Stimulated activated CD4-positive, alpha-beta T cell treated with anti-CD3 and anti-CD28 coated beads, Interleukin-15, amount 100 ng/mL, for 1 hour (primary cell): ENCODE measurements at places on chromosomes 11 and 22.

DNA sequence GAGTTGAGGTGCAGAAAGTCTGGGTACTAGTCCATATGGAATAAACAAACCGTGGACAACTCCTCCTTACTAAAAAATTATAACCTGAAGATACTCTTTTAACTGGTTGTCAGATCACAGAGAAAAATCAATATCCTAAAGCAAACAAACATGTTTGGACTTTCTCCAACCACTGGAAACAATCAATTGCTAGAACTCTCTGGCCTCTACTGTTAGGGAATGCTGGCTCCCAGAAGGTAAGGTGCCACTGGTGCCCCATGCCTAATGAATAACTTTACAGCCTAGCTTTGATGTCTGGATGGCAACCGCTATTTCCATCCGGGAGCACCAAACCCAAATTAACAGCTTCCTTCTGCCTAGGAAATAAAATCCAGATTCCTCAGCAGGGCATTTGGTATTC, 74.5 kb downstream of the AMBRA1 start:
- no peak for DNase-seq

DNA sequence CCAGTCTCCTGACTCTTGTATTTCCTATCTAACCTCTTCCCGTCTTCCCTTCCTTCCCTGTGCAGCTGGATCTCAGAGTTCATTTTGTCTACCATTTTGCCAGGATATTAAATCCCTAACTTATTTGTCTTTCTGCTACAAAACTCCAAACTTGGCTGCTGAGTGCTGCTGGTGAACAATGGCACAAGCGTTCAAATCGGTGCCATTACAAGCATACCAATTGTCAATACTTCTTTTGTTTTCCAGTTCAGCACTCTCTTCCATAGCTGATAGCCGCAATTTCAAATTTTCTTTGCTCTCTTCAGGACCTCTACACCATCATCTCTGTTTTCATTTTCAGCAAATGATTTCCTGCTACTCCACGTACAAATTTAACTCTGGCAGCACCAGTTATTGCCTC, 13.4 kb downstream of the IL18 start:
- no peak for DNase-seq

DNA sequence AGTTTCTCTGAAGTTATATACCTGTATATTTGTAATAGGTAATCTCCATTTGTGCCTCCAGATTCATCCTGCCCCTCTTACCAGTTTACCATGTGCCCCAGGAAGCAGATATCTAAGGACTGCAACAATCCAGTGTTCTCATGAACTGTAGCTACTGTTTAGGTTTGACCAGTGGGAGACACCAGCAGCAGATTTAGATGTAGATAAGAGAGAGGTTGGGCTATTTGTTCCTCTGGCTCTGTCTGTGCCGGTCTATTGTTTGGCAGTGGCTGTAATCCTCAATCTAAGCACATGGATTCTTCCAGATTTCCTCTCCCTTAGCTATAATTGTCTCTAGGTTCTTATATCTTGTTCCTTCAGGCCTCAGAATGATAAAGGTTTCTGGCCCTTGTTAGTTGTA, 88.4 kb downstream of the ANO3 start:
- no peak for DNase-seq

- no peak for DNase-seq
Measured at GRCh38 chr22:19554834-19555404, 30.7 kb upstream of the CLDN5 start.

GRCh38 chr11:122101625-122102291, 14.3 kb downstream of the BLID start:
- no peak for DNase-seq

GRCh38 chr11:111982019-111982464, 43.2 kb upstream of the DLAT start:
- DNase-seq = peak; percentile 8

GRCh38 chr11:17883946-17884345, 128.9 kb downstream of the SERGEF start:
- DNase-seq = no peak

- peak; percentile 30 for DNase-seq
Measured at GRCh38 chr11:128290106-128290840, 297.1 kb downstream of the ETS1 start.

DNA sequence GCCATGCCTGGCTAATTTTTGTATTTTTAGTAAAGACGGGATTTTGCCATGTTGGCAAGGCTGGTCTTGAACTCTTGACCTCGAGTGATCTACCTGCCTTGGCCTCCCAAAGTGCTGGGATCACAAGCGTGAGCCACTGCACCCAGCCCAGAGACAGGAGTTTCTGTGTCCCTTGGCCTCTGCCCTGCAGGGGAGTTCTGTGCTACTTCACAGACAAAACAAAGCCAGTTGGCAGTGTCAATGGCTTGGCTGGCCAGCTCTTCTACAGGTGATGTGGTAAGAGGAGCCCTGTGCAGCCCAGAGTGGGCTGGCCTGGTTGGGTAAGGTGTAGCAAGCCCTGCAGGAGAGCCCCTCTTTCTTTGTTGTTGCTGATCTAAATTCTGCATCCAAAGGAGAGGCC, 60.5 kb upstream of the SHISAL1 start:
- DNase-seq = no peak

DNA sequence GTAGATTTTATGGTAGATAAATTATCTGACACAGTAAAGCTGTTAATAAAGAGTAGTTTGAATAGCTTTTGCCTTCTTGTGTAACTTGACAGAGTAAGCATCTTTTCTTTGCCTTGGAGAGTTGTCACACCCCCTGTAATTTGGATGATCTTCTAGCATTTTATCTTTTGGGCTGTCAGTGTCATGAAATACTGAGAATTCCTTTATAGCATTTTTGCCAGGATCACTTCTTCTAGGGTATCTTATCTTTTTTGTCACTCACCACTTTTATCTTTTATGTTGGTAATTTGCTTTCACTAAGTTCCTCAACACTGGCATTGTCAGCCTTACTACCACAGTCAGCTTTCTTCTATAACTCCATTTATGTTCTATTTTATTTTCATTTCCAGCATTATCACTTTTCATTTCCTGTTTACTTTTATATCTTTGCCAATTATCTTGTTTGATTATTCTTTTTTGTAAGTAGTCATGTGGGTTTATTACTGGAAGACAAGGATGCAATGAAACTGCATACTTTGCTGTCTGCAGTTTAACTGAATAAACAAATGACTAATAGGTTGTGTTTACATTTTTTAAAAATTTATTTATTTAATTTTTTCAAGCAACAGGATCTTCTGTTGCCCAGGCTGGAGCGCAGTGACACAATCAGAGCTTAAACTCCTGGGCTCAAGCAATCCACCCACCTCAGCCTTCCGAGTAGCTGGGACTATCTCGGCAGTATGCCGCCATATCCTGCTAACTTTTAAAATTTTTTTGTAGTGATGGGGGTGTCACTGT, 28.1 kb upstream of the ACAT1 start:
- no peak for DNase-seq

- no peak for DNase-seq
Measured at GRCh38 chr11:44018127-44018521, 29.7 kb upstream of the ACCSL start.

DNA sequence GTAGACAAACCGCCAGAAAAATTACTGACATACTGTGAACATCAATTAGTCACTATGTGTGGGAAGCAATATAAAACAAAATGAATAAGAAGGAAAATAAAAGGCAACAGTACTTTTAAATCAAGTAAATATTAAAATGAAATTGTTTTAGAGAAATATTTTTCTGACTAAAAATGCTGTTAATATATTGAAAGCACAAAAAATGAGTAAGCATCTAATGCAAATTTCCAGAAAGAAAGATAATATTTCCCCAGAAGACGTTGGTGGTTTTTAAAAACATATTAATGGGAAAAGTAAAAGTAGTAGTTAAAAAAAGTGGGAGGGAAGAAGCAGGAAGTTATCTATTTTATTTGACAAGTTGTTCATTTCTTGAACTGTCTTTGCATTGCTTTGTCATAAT, 16.5 kb downstream of the XKR3 start:
- no peak for DNase-seq

DNA sequence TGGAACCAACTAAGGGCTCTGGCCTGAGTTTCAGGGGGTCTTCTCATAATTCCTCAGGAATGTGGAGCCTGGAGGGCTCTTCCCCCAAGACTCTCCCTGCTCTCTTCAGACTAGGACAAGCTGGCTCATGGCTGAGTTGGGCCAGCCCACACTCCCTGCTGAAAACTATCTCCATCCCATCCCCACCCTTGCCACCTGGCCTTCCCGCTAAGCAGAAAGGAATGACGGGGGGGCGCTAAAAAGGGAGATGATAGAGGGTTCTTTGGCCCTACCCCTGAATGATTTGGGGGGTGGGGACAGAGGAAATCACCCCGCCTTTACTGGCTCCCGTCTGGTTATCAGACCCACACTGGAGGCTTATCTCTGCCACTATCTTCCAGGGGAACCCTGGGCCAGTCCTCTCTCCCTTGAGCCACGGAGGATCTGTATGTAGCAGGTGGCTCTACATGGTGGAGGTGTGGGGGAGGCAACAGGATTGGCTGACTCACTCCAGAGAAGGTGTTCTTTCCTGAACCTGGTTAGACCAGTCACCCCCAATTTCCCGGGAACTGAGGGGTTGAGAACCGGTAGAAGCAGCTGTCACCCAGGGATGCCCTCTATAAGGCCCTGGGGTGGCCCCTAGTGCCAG, 5.7 kb downstream of the SMTN start:
- DNase-seq = no peak

GRCh38 chr11:62449451-62449851, 30.6 kb downstream of the SCGB1A1 start:
- no peak for DNase-seq

DNA sequence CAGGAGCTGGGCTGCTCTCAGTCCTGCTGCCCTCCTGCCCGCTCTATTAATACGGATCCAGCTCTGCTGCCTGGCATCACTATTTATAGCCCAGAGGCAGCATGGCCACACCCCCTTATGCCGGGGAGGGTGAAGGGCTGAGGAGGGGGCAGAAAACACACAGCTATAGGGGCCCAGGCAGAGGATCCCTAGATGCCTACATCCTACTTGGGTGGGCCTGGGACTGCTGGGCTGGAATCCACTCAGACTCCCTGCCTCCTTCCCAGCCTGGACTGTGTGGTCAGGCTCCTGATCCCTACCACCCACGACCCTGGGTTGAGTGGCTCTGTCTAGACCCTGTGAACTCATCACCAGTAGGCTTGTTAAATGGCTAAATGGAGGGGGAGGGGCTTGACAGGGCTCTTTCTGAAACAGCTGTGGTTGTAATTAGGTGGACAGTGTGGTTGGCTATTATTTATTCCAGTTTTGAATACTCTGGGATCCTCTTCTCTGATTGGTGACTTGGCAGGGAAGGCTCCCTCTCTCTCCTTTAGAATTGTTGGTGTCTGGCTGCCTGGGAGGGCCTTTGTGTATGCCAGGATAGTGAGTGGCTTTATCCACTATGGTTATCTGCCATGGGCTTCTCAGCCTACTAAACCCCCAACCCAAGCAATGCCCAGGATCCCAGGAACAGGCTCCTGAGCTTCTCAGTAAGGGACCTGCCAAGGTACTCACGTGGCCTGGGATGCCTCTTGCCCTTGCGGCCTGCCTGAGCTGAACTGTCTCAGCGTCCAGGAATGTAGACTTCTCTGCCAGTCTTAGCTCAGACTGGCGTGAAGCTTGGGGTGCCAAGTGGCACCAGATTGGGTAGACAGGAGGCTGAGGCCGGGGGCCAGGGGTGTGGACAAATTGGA, 15.2 kb downstream of the PHLDB1 start:
- no peak for DNase-seq

GRCh38 chr11:36118084-36118483, 171.1 kb downstream of the COMMD9 start:
- no peak for DNase-seq

- peak; percentile 57 for DNase-seq
Measured at GRCh38 chr11:118488480-118489109, 38.7 kb upstream of the TTC36 start.

- DNase-seq = no peak
Measured at GRCh38 chr22:37472418-37473006, 13.7 kb downstream of the MFNG start.

DNA sequence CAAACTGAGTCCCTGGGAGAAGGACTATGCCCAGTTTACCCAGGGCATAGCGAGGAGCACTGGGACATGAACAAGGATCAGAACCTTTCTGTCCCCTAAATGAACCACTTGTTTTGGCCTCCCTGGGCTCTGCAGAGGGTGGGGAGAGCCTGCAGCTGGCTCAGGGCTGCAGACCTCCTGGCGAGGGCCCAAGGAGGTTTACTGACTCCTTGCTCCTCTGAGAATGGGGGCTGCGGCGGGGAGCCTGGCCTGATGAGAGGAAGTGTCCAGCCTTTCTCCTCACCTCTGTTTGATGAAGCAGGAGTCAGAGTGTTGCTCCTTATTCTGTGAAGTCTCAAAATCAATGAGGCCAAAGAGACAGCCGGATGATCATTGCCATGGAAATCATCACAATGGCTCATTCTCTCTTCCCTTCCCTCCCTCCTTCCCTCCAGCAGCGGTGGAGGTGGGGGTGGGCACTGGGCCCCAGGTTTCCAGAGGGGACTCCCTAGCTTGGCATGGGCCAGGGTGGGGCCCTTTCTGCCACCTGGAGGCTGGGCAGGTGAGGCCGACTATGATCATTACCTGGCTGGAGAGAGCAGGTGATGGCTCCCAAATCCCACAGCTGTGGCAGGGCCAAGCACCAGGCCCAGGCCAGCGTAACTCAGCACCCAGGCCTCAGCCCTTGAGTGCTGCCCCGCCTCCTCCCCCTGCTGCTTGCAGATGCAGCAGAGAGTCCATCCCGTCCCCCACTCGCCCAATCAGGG, 169.7 kb downstream of the CEP164 start:
- no peak for DNase-seq

DNA sequence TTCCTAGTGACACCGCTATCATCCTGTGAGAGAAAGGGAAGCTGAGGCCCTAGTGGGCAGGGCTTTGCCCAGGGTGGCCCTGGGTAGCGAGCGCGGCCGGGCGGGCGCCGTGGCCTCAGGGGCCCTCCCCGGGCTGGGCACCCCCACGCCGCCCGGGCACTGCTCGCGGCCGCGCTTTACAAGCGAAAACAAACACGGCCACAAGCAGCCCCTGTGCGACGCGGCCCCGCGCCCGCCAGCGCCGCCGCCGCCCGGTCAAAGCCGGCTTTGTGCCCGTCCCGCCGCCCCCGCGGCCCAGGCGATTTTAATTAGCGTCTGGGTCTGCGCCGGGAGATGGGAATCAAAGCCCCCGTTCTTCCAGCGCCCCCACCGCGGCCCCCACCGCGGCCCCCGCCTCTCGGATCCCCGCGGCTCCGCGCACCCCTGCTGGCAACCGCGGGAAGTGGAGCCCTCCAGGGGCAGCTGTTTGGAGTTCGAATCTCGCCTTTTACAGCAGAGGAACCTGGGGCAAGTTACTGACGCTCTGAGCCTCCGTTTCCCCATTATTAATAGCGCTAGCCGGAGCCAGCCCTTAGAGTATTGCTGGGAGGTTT, 47.9 kb downstream of the CHRDL2 start:
- DNase-seq = no peak

GRCh38 chr11:65525546-65526480, 930 bp downstream of the SCYL1 start:
- no peak for DNase-seq

DNA sequence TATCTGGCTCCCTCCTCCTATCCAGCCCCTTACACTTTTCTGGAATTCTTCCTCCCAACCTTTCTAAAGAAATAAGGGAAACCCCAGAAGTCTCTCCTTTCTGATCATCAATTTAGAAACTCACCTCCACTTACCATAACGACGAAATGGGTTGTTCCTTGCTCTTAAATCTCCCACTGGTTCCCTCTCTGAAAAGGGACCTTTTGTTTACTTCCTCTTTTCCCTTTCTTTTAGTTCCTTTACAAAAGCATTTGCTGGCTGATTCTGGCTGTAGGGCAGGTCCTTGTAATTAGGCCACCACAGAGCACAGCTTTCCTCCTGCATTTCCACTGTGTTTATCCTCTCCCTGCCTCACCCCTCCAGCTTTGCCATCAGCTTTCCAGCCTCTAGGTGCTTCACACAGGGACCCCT, 12.0 kb downstream of the JAML start:
- no peak for DNase-seq
